ENCODE measurements at places on chromosomes 2 and 18. TPM values are rescaled to one million over a fixed set of nuclear protein-coding genes. Genes with fewer than 3 reads are reported as not detected.

GRCh38 chr2:112255875-112256274 is 1.0 kb upstream of the ZC3H8 start:
- peaks cover 12% of the 10 kb centered on the region for H3K4me1 ChIP-seq
- no peak overlapping the region for H3K27ac ChIP-seq
- DNase-seq, result no peak
- H3K4me3 ChIP-seq, result no peak overlapping the region

DNA sequence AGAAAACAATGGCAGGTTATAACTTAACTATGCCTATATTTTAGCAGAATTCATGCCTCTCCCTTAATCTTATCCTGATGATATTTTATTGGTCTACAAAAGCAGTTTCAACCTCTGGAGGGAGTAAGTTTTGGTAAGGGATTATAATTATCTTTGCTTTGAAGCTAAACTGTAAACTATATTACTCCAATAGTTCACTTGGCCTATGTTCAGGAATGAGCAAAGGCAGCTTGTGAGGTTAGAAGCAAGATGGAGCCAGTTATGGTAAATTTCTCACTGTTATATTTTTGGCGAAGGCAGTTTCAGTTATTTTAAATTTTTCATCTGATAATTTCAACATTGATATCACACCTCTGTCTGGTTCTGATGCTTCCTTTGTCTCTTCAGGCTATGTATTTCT is 192.5 kb upstream of the RGPD4 start:
- no peak overlapping the region for H3K27ac ChIP-seq
- H3K4me1 ChIP-seq, result no peaks in the 10 kb centered on the region
- no peaks in the 10 kb centered on the region for H3K36me3 ChIP-seq
- H3K27me3 ChIP-seq, result no peaks in the 10 kb centered on the region
- no peak for DNase-seq
- no peak overlapping the region for H3K4me3 ChIP-seq

DNA sequence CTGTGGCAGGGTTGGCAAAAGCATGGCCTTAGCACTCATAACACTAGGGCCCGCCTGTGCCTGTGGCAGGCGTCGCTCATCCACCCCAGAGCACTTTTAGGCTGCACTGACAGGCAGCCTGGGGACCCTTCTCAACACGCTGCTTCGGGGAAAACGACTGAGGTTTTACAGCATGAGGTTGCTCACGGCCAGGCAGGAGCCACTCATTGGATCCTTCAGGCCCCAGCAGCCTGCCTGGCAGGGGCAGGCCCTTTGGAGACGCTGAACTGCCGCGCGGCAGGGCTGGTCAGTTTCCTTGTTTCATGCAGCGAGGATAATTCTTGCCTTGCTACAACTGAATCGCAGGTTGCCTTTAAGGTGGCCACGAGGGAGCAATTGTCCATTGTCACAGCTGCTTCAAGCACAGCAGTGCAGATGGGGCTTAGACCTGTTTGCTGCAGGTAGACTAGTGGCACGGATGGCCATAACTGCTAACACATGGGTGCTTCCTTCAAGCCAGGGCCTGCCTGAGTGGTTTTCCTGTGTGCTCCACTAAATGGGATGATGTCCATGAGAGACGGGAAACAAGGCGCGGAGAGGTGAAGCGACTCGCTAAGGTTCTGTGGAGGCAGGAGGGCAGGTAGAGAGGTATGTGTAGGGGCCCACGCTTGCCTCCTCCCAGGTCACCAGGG is 49.9 kb upstream of the HS6ST1 start:
- H3K27me3 ChIP-seq, result no peaks in the 10 kb centered on the region
- H3K4me1 ChIP-seq, result no peaks in the 10 kb centered on the region
- DNase-seq, result no peak
- H3K27ac ChIP-seq, result no peak overlapping the region

The GULP1 gene
- total RNA-seq, result not detected

DNA sequence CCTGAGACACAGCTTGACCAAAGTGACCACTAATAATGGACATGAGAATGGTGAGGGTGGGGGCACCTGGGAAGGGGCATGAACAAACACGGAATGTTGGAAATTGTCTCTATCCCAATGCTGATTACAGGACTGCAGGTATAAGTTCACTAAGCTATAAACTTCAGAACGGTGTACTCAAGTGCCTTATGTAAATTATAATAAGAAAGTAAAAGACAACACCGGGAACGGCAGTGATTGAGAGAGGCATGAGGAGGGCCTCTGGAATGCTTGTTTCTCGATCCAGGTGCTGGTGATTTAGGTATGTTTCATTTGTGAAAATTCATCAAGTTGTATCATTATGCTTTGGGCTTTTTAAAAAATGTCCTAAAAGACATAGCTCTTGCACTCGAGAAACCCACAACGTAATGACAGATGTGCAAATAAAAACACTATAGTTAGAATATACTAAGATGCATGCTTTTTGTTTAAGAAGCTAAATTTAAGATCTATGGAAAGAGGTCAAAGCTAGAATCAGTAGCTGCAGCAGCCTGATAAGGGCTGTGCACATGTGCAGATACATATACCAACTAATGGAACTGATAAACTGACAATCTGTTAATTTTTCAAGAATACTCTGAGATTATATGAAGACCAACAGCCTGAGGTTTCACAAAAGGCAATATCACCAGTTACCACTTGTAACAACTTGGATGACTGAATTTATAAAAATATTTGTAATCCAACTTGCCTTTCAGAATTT is 7.6 kb downstream of the HIBCH start:
- H3K27me3 ChIP-seq, result no peaks in the 10 kb centered on the region
- H3K27ac ChIP-seq, result no peak overlapping the region
- H3K4me3 ChIP-seq, result no peak overlapping the region
- no peaks in the 10 kb centered on the region for H3K4me1 ChIP-seq

GRCh38 chr2:26442301-26442700 is 35.6 kb downstream of the OTOF start:
- H3K27me3 ChIP-seq, result no peaks in the 10 kb centered on the region
- no peaks in the 10 kb centered on the region for H3K36me3 ChIP-seq
- no peak overlapping the region for H3K27ac ChIP-seq
- no peak for DNase-seq
- no peaks in the 10 kb centered on the region for H3K4me1 ChIP-seq
- H3K4me3 ChIP-seq, result no peak overlapping the region

DNA sequence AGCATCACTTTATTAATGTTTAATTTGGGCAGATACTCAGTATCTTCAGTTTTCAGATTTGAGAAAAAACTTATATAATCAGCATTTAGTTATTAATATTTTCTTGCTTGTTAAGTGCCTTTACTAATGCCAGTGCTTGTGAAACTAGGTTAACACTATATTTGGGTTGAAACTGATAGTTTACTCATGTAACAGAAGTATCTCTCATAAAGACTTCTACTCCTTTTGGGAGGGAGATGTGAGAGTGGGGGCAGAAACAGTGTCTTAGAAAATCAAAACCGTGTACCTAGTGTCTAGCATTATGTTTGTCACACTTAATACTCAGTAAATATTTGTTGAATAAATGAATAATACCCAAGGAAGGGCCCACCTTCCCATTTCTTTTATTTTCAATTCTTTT is 129.5 kb downstream of the MSTN start:
- H3K27ac ChIP-seq, result no peak overlapping the region
- H3K4me3 ChIP-seq, result no peak overlapping the region
- no peaks in the 10 kb centered on the region for H3K4me1 ChIP-seq
- no peak for DNase-seq
- no peaks in the 10 kb centered on the region for H3K27me3 ChIP-seq
- no peaks in the 10 kb centered on the region for H3K36me3 ChIP-seq

The ZBTB7C gene
- not detected for total RNA-seq

DNA sequence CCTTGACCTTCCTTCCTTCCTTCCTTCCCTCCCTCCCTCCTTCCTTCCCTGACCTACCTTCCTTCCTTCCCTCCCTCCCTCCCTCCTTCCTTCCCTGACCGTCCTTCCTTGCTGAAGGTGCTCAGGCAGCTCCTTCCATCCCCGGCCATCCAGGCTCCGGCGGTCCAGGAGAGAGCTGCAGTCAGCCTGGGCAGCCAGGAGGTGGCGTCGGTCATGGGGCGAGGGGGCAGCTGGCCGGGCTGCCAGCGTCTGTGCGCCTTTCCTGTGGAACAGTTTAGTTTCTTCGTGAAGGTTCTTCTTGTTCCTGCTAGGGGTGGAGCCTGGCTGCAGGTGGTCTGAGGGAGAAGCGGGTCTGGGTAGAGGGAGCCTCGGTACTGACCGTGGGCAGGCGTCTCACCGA is 15.7 kb downstream of the GPR35 start:
- no peaks in the 10 kb centered on the region for H3K27me3 ChIP-seq
- no peak for DNase-seq
- H3K4me1 ChIP-seq, result no peaks in the 10 kb centered on the region
- H3K27ac ChIP-seq, result no peak overlapping the region

The ADAM23 gene
- total RNA-seq, result 1.7 TPM

- peak overlapping the region; percentile 72 for H3K4me3 ChIP-seq
- H3K4me1 ChIP-seq, result peaks cover 7% of the 10 kb centered on the region
- no peak for DNase-seq
- no peak overlapping the region for H3K27ac ChIP-seq
- peaks cover 13% of the 10 kb centered on the region for H3K27me3 ChIP-seq
- H3K36me3 ChIP-seq, result no peaks in the 10 kb centered on the region
Measured at GRCh38 chr2:32947076-32947483, 327 bp downstream of the LTBP1 start.

The TNFRSF11A gene
- 0.41 TPM for total RNA-seq

The IL1B gene
- total RNA-seq, result 0.20 TPM

DNA sequence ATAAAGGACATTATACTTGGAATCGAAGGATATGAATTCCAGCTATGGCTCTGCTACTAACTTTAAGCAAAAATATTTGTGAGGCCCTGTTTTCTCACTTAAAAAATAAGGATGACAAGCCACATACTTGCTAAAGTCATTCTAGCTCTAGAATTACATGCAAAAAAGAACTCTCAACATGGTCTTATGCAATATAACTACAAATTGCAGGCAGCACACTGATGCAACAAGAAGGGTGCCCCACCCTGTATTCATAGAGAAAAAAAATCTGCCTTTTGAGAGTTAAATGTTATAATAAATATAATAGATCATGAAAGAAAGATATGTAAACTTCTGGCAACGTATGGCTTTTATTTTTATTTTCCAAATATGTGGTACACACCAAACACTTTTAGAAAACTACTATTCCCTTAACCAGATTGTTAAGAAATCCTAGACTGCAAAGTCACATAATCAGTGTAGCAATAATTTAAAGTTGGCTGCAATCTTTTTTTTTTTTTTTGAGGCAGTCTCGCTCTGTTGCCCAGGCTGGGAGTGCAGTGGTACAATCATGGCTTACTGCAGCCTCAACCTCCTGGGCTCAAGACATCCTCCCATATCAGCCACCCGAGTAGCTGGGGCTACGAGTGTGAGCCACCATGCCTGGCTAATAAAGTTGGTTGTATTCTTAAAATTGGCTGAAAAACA is 40.2 kb upstream of the WDSUB1 start:
- H3K27me3 ChIP-seq, result no peaks in the 10 kb centered on the region
- DNase-seq, result no peak
- H3K4me1 ChIP-seq, result no peaks in the 10 kb centered on the region
- H3K36me3 ChIP-seq, result peaks cover 26% of the 10 kb centered on the region
- H3K27ac ChIP-seq, result no peak overlapping the region
- H3K4me3 ChIP-seq, result no peak overlapping the region

DNA sequence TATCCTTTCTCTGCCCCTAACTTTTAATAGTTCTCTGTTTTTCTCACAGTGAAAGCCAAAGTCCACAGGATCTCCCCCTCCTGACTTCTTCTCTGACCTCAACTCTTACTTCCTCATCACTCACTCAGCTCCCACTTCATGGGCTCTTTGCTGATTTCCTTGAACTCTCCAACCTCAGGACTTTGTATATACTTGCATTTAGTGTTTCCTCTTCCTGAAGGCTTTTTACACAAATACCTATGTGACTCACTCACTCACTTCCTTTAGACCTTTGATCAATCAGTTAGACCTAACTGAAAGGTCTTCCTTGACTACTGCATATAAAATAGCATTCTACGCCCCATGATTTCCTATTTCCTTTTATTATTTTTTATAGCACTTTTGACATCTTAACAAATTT is 233.1 kb upstream of the MEX3C start:
- H3K27ac ChIP-seq, result no peak overlapping the region
- H3K4me3 ChIP-seq, result no peak overlapping the region
- no peaks in the 10 kb centered on the region for H3K4me1 ChIP-seq
- H3K27me3 ChIP-seq, result no peaks in the 10 kb centered on the region

The PLA2R1 gene
- total RNA-seq, result not detected

GRCh38 chr2:241568726-241569125 is 10.2 kb downstream of the BOK start:
- H3K27ac ChIP-seq, result no peak overlapping the region
- no peaks in the 10 kb centered on the region for H3K36me3 ChIP-seq

- H3K36me3 ChIP-seq, result no peaks in the 10 kb centered on the region
- H3K4me3 ChIP-seq, result no peak overlapping the region
- no peaks in the 10 kb centered on the region for H3K27me3 ChIP-seq
- H3K27ac ChIP-seq, result no peak overlapping the region
- no peaks in the 10 kb centered on the region for H3K4me1 ChIP-seq
Measured at GRCh38 chr2:64423303-64423702, 30.7 kb upstream of the LGALSL start.

The WDFY1 gene
- 71.2 TPM for total RNA-seq

- H3K4me3 ChIP-seq, result no peak within 1 kb of the TSS
- peak within 1 kb of the TSS; percentile 28 for H3K27ac ChIP-seq
- H3K4me1 ChIP-seq, result peaks cover 40% of the 10 kb centered on the region
- H3K36me3 ChIP-seq, result no peaks in the 10 kb centered on the region
- peak; percentile 47 for DNase-seq
Measured at GRCh38 chr2:241858206-241859016, at the start of gene PDCD1. PDCD1 (minus strand) TSS chr2:241858894; CDS start chr2:241858838, 56 bp downstream.

DNA sequence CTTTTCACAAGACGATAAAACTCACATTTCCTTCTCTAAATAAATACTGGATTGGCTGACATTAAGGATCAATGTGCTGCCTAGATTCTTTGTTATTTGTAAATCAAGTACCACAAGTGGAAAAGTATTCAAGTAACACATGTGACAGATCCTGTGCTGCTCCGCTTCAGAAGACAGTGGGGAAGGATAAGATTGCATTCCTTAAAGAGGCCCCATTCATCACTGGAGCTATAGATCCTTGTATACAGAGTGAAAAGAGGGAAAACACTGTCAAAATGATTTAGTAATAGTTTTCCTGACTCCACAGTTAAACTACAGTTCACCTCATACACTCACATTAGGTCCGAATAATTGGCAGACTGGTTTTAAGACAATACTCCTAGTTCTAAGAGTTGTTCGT is 108.0 kb upstream of the CSRNP3 start:
- no peak for DNase-seq
- no peak overlapping the region for H3K4me3 ChIP-seq
- no peaks in the 10 kb centered on the region for H3K4me1 ChIP-seq
- H3K27ac ChIP-seq, result no peak overlapping the region
- no peaks in the 10 kb centered on the region for H3K36me3 ChIP-seq

GRCh38 chr2:30684516-30684915 is 122.7 kb downstream of the CAPN13 start:
- H3K4me1 ChIP-seq, result peaks cover 13% of the 10 kb centered on the region
- no peaks in the 10 kb centered on the region for H3K36me3 ChIP-seq
- no peak for DNase-seq
- H3K27me3 ChIP-seq, result no peaks in the 10 kb centered on the region
- no peak overlapping the region for H3K27ac ChIP-seq

Data from B cell (primary cell).